Suppressor macrophage (primary cell): ENCODE measurements at places on chromosomes 7 and 10.
A peak's percentile ranks its signal among the peaks of the same experiment; 100 is the strongest.

GRCh38 chr10:2895594-2896196 is 171.7 kb upstream of the PFKP start:
- DNase-seq, result no peak

DNA sequence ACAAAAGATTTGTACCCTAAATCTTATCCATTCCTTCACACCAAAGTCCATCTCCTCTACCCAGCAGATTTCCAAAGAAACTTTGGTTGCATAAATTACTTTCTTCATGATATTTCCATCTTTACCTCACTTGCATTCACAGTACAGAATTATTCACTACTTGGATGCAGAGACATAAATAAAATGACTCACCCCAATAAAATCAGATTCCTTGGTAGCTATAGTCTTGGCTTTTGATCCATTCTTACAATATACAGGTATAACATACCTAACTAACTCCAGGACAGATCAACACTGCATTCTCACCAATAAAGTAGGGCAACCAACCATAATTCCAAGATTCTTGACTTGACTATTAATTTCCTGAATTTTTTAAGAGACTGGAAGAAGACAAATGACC is 815.1 kb downstream of the MAGI2 start:
- no peak for DNase-seq

- DNase-seq, result no peak
Observed at GRCh38 chr10:88920198-88920597, 32.4 kb downstream of the ACTA2 start.

DNA sequence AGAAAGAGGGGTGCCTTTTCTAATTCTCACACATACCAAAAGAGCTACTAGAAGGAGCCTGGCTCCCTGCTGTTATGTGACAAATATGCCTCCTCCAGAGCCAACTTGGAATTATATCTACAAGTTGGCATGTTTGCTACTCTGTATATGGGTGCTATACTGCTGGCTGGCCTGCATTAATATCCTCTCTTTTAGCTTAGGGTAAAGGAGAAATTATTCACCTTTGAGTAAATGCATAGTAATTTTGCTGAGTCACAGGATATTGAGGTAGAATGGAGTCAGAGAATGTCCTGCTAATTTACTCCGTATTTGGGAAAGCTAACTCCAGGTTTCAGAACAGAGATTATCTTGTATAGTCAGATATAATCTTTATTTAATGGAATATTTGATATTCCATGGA is 24.2 kb upstream of the LIPN start:
- DNase-seq, result no peak

- no peak for DNase-seq
Observed at GRCh38 chr10:11153766-11154165, 136.1 kb downstream of the CELF2 start.

GRCh38 chr7:7693881-7694280 is 24.5 kb downstream of the RPA3 start:
- no peak for DNase-seq

GRCh38 chr7:95974108-95974507 is 201.8 kb downstream of the DYNC1I1 start:
- DNase-seq, result no peak

DNA sequence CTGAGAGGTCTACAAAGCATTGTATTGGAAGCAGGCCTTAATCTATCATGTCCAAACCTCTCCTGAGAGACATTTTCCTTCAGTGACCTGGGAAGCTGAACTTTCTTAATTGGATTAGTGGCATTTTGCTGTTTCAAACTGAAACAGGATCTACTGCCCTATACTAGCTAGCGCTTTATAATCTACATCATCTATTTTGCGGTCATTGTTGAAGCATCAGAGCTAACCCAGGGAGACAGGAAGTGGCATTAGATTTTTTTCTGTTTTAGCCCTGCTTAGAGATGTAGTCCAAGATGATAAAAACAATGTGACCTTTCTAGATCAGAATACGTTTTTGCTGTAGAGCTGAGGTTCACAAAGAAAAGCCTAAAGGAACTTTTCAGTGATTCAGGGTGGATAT is 147.4 kb upstream of the AGR3 start:
- no peak for DNase-seq

DNA sequence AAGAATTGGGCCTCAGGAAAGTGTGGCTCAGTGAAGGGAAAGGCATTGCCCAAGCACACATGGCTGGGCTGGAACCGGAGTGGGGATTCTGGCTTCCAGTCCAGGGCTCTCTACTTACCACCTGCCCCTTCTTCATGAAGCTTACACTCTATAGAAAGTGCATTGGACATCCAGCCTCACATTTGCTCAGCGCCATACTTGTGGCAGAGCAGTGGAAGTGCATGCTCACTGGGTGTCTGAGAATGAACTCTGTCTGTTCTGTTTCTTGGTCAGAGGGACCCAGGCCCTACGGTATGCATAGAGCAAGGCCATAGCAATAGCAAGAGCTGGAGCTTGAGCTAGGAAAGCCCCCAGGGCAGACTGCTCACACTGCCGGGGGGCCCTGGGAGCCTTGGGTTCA is 1253.5 kb downstream of the TYW1 start:
- DNase-seq, result no peak

- DNase-seq, result peak; percentile 33
Observed at GRCh38 chr10:132441818-132442524, 45.0 kb downstream of the PWWP2B start.

GRCh38 chr7:116211913-116212596 is 1.7 kb downstream of the TES start:
- peak; percentile 40 for DNase-seq

DNA sequence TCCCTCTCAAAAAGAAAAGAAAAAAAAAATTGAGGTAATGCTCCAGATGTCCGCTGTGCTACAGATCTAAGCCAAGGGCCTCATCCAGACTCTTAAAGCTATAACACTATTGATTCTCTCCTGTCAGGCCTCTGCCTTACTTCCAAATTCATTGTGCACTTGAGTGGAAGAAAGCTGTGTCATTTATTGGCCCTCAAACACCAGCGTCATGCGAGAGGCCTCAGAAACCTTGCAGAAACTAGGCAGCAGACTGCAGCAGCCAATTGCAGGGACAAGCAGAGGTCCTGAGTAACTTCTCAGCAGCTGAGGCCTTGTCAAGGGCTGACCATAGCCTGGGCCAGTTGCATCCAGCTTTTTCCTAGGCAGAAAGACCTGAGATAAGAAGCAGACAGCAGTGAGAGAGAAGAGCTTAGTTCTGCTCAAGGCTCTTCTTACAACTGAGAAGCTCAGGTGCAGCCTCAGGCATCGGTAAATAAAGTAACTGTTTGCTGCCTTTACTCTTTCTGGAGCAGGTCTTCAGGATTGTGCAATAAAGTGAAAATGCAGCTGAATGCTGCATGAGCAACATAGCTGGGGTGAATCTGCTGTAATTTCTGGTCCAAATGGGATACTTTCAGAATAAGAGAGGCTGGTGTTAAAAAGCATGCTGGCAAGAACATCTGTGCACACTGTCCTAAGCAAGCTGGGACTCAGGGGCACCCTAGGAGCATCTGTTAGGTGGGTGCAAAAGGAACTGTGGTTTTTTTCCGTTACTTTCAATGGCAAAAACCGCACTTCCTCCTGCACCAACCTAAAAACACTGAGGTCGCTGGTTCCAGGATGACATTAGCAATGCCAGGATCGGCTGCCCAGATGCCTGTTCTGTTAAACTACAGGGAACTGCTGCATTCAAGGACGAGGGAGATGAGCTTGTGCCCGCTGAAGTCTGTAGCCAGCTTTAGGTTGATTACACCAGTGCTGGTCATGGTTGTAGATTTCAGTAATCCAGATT is 181.8 kb upstream of the PFKP start:
- peak; percentile 31 for DNase-seq

- no peak for DNase-seq
Observed at GRCh38 chr10:36380538-36380937, 738.4 kb upstream of the FZD8 start.

- no peak for DNase-seq
Observed at GRCh38 chr7:121890833-121891232, 17.9 kb downstream of the PTPRZ1 start.

GRCh38 chr10:62199584-62199983 is 69.1 kb downstream of the RTKN2 start:
- no peak for DNase-seq

- DNase-seq, result no peak
Observed at GRCh38 chr7:64099656-64100531, 54.7 kb downstream of the ZNF727 start.

DNA sequence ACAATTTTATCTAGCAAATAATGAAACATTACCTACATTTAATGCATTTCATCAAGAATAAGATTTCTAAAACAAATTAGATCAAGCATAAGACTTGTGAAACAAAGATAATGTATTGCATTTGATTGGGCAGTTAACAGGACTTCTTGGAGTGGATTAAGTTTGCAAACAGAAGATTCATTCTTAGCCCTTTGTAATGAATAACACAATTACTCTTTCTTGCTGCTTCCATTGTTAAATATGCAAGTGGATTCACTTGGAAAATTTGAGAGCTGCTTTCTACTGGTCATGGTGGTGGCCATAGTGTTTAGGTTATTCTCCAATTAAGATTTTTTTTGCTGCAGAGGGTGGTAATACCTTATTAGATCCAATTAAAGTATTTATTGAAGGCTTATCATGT is 6.0 kb downstream of the PPP1R9A start:
- no peak for DNase-seq

GRCh38 chr10:129548600-129548999 is 81.6 kb downstream of the MGMT start:
- no peak for DNase-seq

GRCh38 chr10:75029857-75030256 is 81.6 kb upstream of the SAMD8 start:
- no peak for DNase-seq

- DNase-seq, result no peak
Observed at GRCh38 chr7:26309089-26309488, 17.4 kb downstream of the SNX10 start.

GRCh38 chr7:99990460-99990852 is 14.6 kb upstream of the AZGP1 start:
- no peak for DNase-seq

DNA sequence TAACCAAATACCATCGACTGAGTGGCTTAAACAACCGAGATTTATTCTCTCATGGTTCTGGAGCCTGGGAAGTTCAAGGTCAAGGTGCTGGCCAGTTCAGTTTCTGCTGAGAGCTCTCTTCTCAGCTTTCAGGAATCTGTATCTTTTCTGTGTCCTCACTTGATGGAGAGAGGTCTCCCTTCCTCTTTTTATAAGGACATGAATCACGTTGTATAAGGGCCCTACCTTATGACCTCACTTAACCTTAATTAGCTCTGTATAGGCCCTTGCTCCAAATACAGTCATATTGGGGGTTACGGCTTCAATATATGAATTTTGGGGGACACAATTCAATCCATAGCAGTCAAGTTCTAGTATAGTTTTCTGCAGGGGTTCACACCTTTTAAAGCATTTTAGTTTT is 135.2 kb upstream of the ADO start:
- no peak for DNase-seq

DNA sequence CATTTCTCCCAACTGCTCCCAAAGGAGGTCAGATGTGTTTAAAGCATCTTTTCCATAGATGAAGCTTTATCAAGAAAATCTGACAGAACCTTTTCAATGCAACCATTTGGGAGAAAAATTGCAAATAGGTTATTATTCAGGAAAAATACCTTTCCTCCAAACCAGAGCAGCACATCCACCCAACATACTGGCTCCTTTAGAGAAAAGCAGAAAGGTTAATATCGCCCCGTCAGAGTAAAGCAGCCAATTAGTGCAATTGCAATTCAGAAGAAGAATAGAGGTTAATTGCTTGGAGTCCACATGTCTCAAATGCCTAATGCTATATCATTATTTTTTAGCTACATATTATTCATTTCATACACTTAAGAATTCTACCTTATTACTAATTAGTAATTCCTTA is 48.9 kb upstream of the HSPA12A start:
- no peak for DNase-seq

DNA sequence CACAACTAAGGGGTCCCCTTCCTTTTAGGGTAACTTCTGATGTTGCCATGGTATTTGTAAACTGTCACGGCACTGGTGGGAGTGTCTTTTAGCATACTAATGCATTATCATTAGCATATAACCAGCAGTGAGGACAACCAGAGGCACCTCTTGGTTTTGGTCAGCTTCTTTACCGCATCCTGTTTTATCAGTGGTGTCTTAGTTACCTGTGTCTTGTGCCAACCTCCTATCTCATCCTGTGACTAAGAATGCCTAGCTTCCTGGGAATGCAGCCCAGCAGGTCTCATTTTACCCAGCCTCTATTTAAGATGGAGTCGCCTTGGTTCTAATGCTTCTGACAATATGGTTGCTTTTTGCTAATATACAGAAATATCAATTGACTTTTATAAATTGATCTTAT is 54.9 kb downstream of the AHCYL2 start:
- no peak for DNase-seq

- DNase-seq, result no peak
Observed at GRCh38 chr7:101804967-101805366, 12.5 kb upstream of the CUX1 start.

GRCh38 chr10:11610826-11611247 is 613 bp downstream of the USP6NL start:
- peak; percentile 21 for DNase-seq

DNA sequence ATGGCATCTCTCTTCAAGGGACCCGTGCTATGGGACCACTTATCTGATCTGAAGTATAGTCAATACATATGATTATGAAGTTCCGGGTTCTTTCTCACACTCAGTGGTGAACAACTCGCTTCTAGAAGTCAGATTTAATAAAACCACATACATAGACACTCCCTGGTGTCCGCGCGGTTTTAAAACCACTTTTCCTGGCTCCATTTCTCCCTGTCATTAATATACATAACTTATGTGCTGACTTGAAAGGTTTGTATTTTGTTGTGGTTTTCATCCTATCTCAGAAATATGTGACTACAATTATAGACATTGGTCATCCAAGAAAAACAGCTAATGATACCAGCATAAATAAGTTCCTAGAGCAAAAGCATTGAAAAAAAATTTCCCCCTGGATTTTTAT is 34.0 kb downstream of the SVIL start:
- no peak for DNase-seq

GRCh38 chr10:1360011-1360557 is 303.9 kb downstream of the WDR37 start:
- no peak for DNase-seq

GRCh38 chr7:1027242-1028043 is 16.9 kb upstream of the GPR146 start:
- DNase-seq, result peak; percentile 27

GRCh38 chr7:140390466-140391190 is 7.7 kb downstream of the SLC37A3 start:
- peak; percentile 83 for DNase-seq

GRCh38 chr10:12041766-12042408 is 722 bp downstream of the UPF2 start:
- peak; percentile 28 for DNase-seq

- no peak for DNase-seq
Observed at GRCh38 chr7:142637240-142637639, 112.0 kb upstream of the PRSS1 start.

DNA sequence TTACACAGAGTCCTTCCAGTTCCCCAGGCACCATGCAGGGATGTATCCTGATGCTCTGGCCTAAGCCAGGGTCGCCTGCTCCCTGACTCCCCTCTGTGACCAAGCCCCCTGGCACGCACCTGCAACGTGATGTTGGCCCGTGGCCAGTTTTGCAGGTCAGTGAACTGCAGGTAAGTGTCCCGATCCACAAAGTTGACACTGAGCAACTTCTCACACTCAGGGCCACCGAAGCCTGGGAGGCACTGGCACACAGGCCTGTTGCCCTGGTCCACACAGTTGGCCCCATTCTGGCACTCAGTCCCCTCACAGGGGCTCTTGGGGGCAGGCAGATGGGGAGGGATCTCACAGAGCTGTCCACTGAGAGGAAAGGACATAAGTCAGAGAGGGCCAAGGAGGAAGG is 174.3 kb downstream of the LCOR start:
- DNase-seq, result no peak

GRCh38 chr10:9877978-9878377 is 1139.7 kb upstream of the CELF2 start:
- no peak for DNase-seq
